ENCODE measurements at places on chromosomes 3 and 15. TPM values are rescaled to one million over a fixed set of nuclear protein-coding genes. Genes with fewer than 3 reads are reported as not detected.

Gene SUSD5
- total RNA-seq = 1.4 TPM

DNA sequence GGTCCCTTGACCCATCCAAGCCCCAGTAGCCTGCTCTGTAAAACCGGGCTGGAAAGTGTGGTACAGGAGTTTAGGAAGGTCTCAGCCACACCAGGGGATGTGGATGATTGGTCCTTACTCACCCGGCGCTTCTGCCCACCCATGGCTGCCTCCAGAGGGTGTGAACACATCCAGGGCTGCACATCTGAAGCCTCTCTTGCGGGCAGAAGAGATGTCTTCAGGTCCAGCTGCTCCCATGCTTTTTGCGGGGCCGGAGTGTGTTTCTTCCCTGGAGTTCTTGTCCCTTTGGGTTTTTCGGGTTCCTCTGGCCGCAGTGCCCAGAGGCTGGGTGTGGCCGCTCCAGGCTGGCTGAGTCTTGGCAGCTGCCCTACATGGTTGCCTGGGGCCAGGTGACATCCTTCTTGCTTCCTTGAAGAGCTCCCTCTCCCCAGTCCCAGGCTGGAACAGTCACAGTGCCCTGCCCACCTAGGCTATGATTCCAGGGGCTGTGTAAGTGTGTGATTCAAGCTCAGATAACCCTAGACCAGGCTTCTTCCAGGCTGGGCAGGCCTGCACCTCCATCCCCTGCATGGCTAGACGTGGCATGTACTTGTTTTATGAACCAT, 33.9 kb downstream of the HDAC11 start:
- DNase-seq = peak; percentile 21

GRCh38 chr15:39025321-39025720, 460.7 kb upstream of the RASGRP1 start:
- DNase-seq = no peak

Gene IQGAP1
- 35.4 TPM for total RNA-seq

Gene MUC20
- 3.6 TPM for total RNA-seq

Gene KLF15
- 28.5 TPM for total RNA-seq

DNA sequence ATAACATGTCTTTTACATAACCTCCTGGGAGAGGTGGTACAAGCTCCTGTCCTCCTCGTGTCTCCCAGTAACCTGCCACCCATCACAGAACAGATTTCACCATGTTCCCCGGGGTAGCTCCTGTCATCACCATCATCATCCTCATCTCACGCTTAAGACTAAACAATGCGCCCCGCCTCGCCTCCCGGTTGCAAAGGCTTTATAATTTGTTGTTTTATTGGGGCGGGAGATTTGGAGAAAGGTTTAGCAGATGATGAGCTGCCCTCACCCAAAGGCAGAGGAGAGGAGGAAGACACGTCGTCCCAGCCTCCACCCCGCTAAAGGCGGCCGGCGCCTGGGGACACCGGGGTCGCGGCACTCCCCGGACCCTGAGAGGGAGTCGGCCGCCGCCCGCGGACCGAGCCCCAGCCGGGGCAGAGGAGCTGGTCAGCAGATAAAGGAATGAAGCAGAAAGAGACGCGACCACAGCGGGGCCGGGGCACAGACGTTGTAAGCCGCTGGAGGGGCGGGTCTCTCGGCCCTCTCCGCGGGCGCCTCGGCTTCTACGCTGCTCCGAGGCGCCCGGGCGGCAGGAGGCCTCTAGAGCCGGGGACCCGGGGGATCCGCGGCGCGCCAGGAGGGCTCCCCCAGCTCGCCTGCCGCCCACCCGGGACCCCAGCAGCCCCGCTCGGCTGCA, 589 bp downstream of the HERC1 start:
- DNase-seq = peak; percentile 63

DNA sequence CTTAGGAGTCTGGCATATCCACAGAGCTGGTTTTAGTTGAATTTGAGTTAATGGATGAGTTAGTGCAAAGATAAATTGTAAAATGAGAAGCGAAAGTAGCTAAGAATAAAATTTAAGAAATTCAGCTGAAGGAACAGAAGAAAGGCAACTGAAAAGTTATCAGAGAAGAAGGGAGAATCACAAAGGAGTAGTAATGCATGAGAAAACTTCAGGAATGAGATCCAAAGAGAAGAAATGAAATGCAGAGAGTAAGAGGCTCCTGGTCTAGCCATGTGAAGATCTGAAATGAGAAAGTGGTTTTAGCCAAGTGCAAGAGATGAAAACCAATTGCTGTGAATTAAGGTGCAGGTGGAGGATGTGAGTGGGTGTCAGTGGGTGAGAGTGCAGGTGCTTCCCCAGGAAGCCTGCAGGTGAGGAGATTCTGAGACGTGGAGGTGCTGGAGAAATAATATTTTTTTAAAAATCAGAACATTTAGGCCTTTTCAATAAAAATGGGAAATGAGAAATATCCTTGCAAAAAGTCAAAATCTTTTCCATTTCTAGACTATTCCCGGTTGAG, 18.5 kb downstream of the KBTBD8 start:
- DNase-seq = no peak

GRCh38 chr3:176395240-176395639, 802.0 kb downstream of the TBL1XR1 start:
- DNase-seq = no peak

DNA sequence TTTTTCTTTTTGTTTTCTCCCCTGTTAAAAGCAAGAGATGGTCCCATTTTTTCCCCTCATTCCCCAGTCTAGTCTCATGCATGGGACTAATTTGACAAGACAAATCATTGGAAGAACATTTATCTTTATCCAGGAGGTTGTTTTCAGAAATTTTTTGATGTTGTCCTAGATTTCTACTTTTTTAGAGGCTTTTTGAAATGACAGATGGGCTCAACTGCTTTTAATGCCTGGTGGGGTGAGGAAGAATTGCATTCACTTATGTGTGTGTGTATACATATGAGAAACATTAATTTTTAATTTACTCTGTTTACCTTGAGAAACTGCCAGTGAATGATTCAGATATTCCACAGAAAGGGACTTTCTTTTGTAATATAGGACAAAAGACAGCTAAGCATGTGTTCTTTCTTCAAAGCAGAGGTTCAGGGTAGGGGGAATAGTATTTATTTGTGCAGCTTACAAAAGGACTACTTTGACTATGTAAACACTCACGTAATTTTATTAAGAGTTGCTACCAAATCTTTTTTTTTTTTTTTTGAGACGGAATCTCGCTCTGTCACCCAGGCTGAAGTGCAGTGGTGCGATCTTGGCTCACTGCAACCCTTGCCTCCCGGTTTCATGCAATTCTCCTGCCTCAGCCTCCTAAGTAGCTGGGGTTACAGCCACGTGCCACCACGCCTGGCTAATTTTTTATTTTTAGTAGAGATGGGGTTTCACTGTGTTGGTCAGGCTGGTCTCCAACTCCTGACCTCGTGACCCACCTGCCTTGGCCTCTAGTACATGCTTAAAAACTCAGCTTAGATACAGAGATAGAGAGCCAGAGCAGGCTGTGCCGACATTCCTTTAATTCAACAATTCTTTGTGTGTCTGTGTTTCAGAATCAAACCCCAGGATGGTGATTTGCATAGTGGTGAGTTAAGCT, 130.1 kb upstream of the RARB start:
- DNase-seq = no peak

- DNase-seq = no peak
Observed at GRCh38 chr3:28036599-28037575, 204.5 kb upstream of the CMC1 start.

DNA sequence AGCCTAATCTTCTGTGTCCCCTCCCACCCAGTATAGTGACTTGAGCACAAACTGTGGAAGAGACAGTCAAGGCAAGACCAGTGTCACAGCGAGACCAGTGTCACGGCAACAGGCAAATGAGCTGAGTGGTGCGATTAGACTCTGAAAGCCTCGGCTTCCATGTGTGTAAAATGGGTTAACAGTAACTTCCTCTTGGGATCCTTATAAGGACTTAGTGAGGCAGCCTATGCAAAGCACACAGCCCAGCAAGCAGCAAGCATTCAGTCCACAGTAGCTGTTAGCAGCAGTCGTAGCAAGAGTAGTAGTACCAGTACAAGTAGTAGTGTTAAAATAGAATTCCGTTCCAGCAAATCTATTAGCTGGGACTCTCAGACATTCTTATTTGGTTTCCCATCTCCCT, 334.1 kb downstream of the GABRB3 start:
- no peak for DNase-seq

Gene MITF
- total RNA-seq = 69.4 TPM

Measured in left ventricle myocardium superior (tissue), 1 donor.